ENCODE measurements at places on chromosomes 3 and 15. TPM values are rescaled to one million over a fixed set of nuclear protein-coding genes. Genes with fewer than 3 reads are reported as not detected.

PROS1 gene
- total RNA-seq: 81.8 TPM

BTD gene
- total RNA-seq: 6.8 TPM

HESX1 gene
- 0.74 TPM for total RNA-seq

AMIGO3 gene
- total RNA-seq: 0.13 TPM

- H3K27ac ChIP-seq: no peak overlapping the region
- H3K27me3 ChIP-seq: no peaks in the 10 kb centered on the region
- H3K4me1 ChIP-seq: no peaks in the 10 kb centered on the region
- H3K4me3 ChIP-seq: no peak overlapping the region
- no peaks in the 10 kb centered on the region for H3K36me3 ChIP-seq
Measured at GRCh38 chr15:87154761-87155160, 1075.1 kb downstream of the AGBL1 start.

GRCh38 chr15:71168166-71168834, 53.0 kb downstream of the THSD4 start:
- H3K4me1 ChIP-seq: no peaks in the 10 kb centered on the region
- no peak for DNase-seq
- no peak overlapping the region for H3K27ac ChIP-seq
- H3K4me3 ChIP-seq: no peak overlapping the region
- no peaks in the 10 kb centered on the region for H3K36me3 ChIP-seq

GRCh38 chr3:128946411-128946810, 47.5 kb downstream of the CFAP92 start:
- H3K4me3 ChIP-seq: no peak overlapping the region
- H3K27ac ChIP-seq: no peak overlapping the region
- no peaks in the 10 kb centered on the region for H3K36me3 ChIP-seq
- H3K4me1 ChIP-seq: no peaks in the 10 kb centered on the region

GRCh38 chr3:159417761-159418160, 570.9 kb upstream of the IL12A start:
- no peaks in the 10 kb centered on the region for H3K27me3 ChIP-seq
- H3K36me3 ChIP-seq: no peaks in the 10 kb centered on the region
- no peak overlapping the region for H3K4me3 ChIP-seq
- DNase-seq: no peak
- no peak overlapping the region for H3K27ac ChIP-seq

DNA sequence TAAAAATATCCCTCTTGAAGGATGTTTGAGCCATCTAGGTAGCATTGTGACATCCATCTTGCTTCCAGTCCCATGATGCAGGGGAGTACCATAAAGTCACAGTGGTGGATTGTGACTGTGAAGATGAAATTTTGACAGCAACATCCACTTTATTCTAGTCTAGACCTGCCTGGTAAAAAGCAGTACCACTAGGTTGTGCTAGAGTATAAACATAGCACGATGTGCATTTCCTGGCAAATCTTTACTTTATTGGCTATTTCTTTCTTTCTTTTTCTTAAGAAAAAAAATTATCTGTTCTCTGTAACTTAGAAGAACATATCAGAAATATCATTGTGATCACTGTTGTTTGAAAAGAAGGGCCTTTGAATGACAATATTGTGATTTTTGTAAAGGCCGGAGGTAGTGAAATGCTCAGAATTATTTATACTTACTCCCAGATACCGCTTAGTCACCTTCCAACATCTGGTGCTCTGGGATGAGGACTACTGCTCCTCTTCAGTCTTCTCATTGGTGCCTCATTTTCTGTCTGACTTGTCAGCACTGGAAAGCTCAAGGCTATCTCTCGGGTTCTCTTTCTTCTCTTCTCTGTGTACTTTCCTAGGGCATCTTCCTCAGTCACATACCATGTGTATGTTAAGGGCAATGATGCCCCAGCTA, 35.6 kb downstream of the AGBL1 start:
- no peak overlapping the region for H3K27ac ChIP-seq
- H3K36me3 ChIP-seq: no peaks in the 10 kb centered on the region
- no peaks in the 10 kb centered on the region for H3K27me3 ChIP-seq
- no peak overlapping the region for H3K4me3 ChIP-seq

DNA sequence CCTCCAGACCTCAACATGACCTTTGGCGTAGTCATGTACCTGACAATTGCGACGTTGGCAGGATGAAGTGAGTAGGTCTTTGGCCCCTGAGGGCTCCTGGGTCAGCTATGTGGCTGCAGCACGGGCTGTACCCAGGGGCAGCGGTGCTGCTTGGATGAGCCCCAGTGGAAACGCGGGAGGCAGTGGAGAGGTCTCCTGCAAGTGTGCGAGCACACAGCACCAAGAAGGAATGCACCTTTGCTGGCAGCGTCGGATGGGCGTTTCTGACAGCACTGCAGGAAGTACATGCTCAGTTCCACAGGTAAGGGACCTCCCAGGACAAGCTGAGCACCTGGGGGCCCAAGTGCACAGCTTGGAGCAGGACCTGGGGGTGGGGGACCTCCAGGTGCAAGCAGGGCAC, 67.4 kb upstream of the UNC13C start:
- H3K27me3 ChIP-seq: no peaks in the 10 kb centered on the region
- peak overlapping the region; percentile 7 for H3K4me3 ChIP-seq
- peak; percentile 25 for DNase-seq
- H3K4me1 ChIP-seq: no peaks in the 10 kb centered on the region
- peak overlapping the region; percentile 60 for H3K27ac ChIP-seq
- H3K36me3 ChIP-seq: no peaks in the 10 kb centered on the region

- H3K4me3 ChIP-seq: no peak overlapping the region
- no peak for DNase-seq
- no peaks in the 10 kb centered on the region for H3K4me1 ChIP-seq
- H3K27ac ChIP-seq: no peak overlapping the region
- no peaks in the 10 kb centered on the region for H3K36me3 ChIP-seq
Measured at GRCh38 chr15:61582092-61582491, 353.0 kb upstream of the RORA start.

Data from upper lobe of left lung (tissue), 6 donors.